ENCODE measurements at places on chromosomes 1 and 21.

GRCh38 chr1:197619008-197619640 lies 156.2 kb downstream of the DENND1B start:
- DNase-seq: peak; percentile 57

GRCh38 chr21:45983981-45984551 lies 2.5 kb downstream of the COL6A1 start:
- DNase-seq: no peak

GRCh38 chr21:29148530-29148929 lies 18.1 kb downstream of the MAP3K7CL start:
- no peak for DNase-seq

DNA sequence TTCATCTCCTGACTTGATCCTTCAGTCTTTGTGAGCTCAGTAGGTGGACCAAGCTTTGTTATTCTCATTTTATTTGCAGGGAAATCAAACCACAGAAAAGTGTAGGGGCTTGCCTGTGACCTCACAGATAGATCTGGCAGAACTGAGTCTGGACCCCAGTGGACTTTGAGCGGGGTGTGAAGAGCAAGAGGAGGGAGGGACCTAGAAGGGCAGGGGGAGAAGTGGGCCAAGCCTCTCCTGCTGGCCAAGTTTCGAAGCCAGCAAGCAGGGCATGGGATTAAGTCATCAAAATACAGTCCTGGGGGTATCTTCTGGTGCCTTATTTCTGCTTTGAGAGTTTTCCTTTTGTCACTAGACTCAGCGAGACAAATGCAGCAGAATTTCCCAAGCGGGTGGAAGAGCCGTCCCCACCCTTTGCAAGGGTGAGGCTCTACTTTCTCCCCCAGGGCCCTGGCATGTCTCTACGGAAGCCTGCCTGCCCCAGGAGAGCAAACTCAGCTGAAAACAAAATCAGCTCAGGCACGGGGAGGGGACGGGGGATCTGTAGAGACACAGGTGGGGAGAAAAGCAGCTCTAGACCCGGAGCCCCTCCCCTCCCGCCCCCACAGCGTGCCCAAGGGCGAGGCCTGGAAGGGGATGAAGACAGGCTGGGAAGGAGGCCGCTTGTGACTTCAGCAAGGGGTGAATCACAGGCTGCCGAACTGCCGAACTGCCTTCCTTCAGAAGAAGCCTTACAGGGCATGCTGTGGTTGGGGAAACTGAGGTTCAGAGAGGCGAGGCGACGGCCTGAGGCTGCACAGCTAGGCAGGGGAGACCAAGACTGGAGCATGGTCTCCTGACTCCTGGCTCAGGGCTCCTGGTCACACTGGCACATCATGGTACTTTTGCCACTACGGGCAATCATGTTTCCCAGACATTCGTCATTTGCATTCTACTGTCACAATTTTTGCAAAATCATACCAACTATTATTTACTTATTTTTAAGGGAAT lies 19.2 kb downstream of the PKP1 start:
- DNase-seq: no peak

DNA sequence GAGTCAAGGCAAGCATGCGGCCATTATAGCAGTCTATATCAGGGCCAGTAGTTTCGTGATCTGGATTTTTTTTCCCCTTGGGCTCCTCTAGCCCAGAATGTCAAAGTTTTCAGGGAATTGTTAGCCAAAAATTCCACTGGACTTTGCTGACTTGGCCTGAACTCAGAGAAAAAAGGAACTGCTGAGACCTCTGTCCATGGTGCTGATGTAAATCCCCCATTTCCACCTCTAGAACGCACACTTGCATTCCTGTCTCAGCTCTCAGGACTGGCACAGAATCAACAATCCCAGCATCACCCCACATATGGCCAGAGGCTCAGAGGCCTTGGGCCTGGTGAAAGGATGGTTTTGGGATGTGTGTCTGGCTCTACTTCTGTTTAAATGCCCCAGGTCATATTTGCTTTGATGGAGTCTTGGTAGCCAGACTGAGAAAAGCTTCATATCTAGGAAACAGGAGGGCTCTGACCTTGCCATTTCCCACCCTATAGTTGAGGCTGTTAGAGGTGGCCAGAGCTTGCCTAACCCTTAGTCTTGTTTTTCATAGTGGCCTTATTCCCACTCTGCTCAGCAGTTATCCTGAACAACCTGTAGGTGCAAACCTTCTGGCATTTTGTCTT lies 16.9 kb upstream of the EFCAB14 start:
- no peak for DNase-seq

DNA sequence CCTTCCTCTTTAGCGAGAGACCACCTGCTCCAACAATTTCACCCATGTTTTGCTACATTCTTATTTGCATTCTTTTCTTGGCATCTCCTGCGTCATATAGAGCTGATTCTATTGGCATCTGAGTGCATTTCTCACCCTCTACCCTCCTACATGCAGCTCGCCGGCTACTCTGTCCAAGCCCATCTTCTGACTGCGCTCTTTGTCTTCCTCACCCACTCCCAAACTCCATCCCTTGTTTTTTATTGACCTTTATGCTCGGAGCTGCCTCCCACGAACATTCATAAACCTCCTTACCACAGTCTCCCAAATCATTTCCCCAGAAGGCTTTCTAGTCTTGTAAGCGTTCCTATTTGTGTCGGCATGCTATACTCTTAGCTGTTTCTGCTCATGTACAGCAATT lies 33.6 kb upstream of the FMN2 start:
- DNase-seq: no peak

GRCh38 chr1:151549199-151549598 lies 9.1 kb downstream of the TUFT1 start:
- no peak for DNase-seq

- no peak for DNase-seq
Measured at GRCh38 chr21:44778499-44778911, 23.1 kb downstream of the UBE2G2 start.

- no peak for DNase-seq
Measured at GRCh38 chr1:61269602-61270001, 187.2 kb downstream of the NFIA start.

DNA sequence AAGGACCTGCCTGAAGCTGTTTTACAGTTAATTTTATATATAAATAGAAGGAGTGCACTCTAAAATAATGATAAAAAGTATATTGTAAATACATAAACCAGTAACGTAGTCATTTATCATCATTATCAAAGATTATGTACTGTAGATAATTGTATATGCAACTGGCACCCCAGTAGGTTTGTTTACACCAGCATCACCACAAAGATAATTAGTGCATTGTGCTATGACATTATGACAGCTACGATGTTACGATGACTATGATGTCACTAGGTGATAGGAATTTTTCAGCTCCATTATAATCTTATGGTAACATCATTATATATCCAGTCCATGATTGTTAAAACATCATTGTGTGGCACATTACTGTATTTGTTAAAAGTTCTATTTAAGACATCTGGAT lies 185.2 kb downstream of the LBR start:
- peak; percentile 76 for DNase-seq

GRCh38 chr1:116123837-116124533 lies 12.8 kb downstream of the MAB21L3 start:
- no peak for DNase-seq

DNA sequence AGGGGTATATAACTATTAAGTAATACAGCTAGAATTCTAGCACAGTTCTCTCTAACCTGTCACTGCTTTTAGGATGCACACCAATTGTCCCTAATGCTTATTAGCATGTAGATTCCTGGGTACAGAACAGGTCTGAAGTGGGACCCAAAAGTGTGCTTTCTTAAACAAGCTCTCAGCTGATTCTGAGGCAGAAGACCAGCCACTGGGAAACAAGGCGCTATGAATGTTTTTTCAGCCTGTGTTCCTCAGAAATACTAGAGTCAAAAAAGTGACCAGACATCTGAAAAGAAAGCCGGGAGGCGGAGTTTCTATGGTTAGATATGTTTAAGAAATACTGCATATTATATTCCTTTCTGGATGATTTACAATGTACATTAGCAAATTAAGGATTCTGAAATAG lies 1.8 kb downstream of the PEF1 start:
- DNase-seq: no peak

- no peak for DNase-seq
Measured at GRCh38 chr1:85898861-85899260, 190.6 kb upstream of the ZNHIT6 start.

DNA sequence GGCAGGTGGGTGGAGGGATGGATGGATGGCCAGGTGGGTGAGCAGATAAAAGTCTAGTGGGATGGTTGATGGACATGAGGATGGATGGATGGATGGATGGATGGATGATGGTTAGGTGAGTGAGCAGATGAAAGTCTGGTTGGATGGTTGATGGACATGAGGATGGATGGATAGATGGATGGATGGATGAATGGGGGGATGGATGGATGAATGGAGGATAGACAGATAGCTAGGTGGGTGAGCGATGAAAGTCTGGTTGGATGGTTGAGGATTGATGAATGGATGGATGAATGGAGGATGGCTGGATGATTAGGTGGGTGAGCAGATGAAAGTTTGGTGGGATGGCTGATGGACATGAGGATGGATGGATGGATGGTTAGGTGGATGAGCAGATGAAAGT lies 9.0 kb upstream of the ARHGEF19 start:
- no peak for DNase-seq

GRCh38 chr1:6171548-6172124 lies 8.5 kb downstream of the CHD5 start:
- DNase-seq: no peak

GRCh38 chr21:35428489-35428888 lies 379.4 kb upstream of the RUNX1 start:
- DNase-seq: no peak

DNA sequence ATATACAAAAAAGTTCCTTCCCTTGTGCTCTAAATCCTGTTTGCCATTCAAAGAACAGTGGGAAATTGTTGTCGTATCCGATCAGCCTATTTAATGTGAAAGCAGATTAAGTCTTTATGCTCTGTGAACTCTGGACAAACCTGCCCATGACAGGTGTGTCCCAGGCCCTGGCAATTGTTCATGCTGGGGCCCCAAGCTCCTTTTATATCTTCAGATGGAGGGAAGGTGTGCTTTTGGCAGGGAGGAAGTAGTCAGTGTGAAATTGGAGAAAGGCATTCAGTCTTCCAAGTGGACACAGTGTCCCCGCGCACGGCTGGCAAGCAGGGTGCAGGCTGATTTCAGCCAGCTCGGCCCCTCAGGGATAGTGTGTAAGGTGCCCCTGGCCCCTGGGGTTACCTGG lies 135.1 kb upstream of the F3 start:
- DNase-seq: no peak

DNA sequence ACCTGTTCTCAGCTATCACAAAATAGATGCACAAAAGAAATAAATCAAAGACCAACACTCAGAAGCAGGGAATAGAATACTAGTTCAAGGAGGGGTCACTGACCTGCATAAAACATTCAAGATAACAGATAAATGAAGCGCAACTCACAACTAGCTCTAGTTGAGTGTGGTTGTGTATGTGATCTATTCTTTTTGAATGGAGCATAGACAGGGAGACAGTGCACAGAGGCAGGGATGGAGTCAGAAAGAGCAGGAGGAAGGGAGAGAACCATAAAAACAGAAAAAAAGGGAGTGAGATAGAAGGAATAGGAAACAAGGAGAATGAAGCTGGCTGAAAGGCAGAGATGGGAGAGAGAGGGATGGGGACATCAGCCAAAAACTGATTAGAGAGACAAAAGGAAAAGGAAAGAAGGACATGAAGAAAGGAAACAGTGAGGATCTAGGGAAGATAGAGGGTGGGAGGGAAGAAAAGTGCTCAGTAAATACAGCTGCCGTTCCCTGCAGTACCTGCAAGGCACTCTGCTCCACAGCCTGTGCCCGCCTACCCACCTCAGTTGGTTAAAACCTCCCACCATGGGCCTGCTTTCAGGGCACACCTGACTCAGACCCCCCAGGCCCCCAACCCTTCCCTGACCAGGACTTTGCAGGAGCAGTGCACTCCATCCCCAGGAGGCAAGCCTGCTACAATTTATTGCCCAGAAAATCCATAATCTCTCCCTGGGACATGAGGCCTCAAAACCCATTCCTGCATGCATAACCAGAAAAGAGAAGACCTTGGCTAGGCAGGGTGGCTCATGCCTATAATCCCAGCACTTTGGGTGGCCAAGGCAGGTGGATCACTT lies 385.2 kb upstream of the POU3F1 start:
- no peak for DNase-seq

GRCh38 chr1:185376840-185377635 lies 60.0 kb upstream of the IVNS1ABP start:
- no peak for DNase-seq

GRCh38 chr1:33248244-33248643 lies 8.0 kb upstream of the ZNF362 start:
- no peak for DNase-seq

DNA sequence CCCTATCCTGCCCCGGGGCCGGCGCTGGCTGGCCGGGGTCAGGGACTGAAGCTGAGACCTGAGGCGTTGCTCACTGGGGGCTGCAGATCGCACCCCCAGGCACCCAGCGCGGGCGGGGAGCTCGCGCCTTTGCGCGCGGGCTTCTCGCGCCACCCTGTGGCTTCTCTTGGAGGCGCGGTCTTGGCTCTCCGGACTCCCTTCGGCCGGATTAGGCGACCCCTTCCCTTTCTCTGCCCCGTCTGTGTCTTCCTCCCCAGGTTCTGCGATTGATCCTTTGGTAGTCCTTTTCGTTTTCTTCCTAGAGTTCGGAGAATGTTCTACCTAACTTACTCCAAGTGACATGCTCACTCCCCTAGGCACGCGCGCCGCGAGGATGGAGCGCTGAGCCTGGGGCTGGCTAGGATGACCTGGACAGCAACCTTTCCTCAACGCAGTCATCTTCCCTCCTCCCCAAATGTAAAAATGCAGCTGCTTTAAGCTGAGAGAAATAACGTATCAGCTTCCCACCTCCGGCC lies 495 bp upstream of the NTRK1 start:
- peak; percentile 42 for DNase-seq

- DNase-seq: no peak
Measured at GRCh38 chr21:34365809-34366208, 2.0 kb downstream of the KCNE2 start.

- no peak for DNase-seq
Measured at GRCh38 chr1:118698911-118699310, 289.2 kb downstream of the TBX15 start.

DNA sequence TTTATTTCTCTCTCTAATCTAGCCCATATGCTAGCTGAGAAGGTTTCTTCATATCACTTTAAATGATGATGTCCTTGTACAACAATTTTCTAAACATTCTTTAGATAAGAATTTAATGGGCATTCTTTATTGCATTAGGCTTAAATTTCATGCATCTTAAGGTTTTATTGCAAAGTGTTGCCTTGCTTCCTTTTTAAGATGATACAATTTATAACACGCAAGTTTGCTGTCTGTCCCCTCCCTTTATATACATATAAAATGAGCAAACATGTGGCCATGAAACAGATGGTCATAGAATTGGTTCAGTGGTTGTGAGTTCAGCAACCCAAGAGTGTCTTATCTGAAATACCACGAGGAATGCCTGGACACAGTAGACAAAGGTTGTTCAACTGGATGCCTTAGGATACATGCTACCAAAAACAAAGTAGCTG lies 12.1 kb downstream of the NBPF3 start:
- DNase-seq: no peak

DNA sequence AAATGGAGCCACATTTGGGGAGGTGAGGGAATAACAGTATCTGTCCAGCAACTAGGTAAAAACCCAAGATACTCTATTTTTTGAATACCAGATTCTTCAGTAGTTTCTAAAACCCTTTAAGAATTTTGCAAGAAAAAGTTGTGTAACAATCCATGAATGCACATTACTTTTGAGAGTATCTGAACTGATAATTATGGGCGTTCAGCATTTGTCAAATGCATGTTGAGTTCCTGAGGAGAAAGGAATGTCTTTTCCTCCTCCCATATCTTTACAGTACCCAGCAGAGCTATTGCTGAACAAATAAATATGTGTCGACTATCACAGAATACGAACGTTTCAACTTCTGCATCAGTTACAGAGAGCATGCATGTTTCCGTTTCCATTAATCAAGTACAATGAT lies 104.5 kb downstream of the PCNX2 start:
- no peak for DNase-seq
